ENCODE measurements at places on chromosomes 3 and 15.

DNA sequence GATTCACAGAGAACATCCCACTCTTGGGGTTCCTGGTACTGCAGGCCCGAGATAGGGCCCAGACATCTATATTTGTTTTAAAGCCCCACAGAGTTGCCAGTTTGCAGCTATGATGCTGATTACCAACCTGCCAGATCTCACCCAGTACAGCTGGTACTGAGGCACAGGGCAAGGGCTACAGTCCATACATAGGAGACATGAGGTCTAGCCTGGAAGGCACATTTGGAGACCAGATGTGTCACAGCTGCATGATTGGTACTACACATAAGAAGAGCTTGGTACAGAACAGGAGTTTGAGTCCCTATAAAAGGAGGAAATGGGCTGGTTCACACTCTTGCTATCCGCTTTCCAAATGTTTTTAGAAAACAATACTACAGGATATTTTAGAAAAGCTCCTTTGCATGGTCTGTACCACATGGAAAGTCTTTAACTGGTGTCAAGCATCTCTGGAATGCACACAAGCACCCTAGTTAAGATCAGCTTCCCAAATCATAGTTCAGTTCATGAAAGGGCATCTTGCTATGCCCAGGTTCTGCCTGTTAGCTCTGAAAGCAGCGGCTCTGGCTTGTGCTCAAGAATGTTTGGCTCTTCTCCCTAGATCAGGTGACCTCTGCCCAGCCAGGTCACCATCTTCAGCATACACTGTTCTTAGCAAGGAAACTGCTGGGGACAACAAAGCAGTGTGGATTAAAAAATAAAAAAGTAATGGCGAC, 20.6 kb downstream of the MTMR14 start:
- no peak for DNase-seq

GRCh38 chr15:94596707-94597106, 365.3 kb downstream of the MCTP2 start:
- no peak for DNase-seq

GRCh38 chr3:190738636-190739155, 123.8 kb downstream of the GMNC start:
- DNase-seq = no peak

DNA sequence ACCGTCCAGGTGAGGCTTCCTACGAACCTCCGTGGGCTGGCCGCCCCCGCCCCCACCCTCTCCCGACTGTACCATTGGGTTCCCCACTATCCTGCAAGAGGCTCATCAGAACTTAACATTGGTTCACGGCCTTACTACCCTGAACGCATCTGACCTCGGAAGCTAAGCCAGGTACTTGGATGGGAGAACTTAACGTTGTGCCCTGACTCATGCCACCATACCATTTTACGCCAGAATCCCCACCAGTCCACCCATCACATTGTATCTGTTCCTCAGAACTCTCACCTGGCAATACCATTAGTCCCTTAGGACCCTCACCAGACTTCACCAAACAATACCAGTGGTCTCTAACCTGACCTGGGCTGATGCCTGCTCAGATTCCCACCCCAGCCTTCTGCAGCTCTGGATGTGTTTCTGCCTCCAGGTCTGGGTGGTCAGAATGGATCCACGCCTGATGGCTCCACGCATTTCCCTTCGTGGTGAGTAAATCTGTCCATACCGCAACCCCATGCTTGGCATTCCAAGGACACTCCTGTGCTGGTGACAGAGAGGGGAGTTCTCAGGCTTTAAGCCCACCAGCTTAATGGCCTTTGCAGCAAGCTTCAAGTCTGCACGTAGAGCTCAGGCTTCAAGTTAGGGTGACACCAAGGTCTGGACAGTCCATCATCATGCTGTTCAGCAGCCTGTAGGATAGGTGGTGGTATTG, 562 bp downstream of the TCTA start:
- no peak for DNase-seq

DNA sequence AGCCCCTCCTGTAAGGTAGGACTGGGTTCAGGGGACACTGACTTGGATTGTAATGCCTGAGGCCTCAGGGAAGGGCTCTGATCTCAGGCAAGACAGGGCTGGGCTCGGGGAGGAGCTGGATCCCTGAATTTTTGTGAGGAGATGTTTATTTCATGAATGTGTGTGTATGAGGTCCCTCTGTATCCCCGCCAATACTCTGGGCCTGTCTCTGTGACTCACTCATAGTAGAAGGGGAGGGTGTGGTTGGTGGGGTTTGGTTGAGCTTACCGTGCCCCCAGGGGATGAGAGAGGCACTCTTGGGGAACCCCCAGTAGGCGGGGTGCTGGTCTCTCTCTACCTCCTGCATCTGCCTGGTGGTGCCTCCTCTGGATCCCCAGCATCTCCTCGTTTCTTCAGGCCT, 28.1 kb downstream of the RPSA start:
- DNase-seq = no peak

DNA sequence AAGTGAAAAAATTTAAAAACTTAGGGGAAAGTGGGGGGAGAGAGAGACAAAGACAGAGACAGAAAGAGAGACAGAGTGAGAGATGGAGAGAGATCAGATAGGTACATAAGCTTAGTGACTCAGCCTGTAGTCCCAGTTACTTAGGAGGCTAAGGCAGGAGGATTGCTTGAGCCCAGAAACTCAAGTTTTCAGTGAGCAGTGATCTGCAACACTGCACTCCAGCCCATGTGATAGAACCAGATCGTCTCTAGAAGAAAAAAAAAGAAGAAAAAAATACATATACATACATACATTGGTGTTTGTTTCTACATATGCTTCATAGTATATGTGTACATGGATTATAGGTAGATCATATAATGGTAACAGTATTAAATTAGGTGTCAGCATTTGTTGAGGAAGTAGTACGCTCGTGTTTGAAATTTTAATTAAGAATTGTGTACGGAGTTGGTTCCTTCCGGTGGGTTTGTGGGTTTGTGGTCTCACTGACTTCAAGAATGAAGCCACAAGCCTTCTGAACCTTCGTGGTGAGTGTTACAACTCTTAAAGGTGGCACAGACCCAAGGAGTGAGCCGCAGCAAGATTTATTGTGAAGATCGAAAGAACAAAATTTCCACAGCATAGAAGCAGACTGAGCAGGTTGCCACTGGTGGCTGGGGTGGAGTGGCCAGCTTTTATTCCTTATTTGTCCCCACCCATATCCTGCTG, 38.3 kb upstream of the SNRPN start:
- DNase-seq = no peak

DNA sequence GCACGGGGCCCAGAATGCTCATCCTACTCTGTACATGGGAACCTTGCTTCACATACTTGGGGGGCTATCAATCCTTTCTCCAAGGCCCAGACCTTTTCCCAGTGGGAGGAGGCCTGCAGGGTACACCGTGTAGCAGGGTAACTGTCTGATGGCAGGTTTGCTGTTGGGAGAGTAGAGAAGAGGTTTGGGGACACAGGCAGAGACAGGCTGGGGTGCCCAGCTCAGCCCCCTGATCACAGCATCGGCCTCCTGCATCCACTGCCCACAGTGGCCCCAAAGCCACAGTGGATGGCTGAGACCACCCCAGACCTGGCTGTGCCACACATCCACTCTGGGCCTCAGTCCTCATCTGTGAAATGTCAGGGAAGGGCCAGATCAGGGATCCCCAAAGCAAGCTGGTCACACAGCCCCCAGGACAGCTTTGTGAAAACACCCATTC, 5.6 kb downstream of the CHRNA3 start:
- no peak for DNase-seq

- no peak for DNase-seq
These were observed 781.1 kb downstream of the TUSC7 start for GRCh38 chr3:117490716-117491115.

DNA sequence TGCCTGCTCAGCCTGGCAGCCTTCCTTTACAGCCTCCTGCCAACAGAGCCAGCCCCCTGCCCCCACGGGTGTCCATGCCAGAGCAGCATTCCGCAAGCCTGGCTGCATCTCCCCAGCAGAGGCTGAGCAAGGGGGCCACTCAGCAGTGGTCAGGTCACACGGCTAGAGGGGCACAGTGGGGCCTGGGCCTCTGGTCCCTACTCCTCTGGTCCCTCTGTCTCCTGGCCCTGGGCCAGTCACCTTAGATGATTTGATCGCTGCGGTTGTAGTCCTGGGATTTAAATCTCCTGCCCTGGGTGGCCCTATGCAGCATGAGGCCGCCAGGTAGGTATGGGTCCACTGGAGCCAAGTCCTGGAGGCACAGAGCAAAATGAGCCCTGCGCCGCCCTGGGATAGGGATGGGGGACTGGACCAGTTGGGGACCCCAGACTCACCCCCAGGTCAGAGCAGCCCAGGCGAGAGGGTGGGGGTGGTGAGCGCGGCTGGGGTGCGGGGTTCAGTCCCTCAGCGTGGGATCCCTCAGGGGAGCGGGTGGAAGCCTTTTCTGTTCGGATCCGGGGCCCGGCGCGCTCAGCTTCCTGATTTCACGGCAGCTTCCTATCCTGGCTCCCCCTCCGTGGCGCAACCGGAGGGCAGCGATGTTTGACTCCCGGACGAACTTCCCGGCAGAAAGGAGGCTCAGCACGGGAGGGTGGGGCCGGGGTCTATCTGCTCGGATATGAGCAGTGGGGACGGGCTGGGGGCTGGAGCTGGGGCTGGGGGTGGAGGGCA, at the start of gene ZBTB47:
Gene ZBTB47 (plus strand): TSS at position 138 of the 771 bp plus-strand sequence. CDS start 4,659 bp downstream, outside the sequence.
- DNase-seq = no peak

GRCh38 chr15:100292010-100292409, 49.8 kb downstream of the ADAMTS17 start:
- DNase-seq = no peak

DNA sequence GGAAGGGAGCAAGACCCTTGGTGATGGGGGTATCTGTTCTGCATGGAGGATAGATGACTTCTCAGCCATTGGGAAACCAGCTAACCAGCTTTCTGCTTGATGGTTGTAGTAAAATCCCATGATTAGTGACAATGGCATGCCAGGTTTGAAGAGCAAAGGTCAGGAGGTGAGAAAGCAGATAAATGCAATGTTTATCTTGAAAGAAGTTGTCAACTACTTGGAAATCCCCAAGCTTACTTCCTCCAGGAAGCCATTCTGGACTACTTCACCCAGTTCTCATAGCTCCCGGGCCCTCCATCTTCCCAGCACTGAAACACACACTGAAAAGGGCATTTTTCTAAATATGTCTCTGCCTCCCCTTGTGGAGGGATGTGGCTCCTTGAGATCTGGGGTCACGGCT, 51.3 kb downstream of the SMAD3 start:
- no peak for DNase-seq

DNA sequence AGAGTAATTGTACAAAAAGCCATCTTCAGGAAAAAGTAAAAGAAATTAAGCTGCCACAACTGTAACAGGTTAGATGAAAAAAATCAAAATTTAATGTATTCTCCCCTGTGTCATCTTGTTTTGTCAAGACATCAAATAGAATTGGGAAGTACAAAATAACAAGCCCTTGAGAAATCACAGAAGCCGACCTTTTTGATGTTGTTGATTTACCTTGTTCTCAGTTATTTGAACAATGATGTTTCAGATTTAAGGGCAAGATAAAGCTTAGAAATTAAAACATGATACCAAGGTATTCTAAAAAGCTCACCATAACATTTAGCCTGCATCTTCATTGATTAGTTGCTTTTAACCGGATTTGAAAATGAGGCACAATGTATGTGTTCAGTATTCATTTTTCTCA, 523.0 kb downstream of the FOXP1 start:
- no peak for DNase-seq

DNA sequence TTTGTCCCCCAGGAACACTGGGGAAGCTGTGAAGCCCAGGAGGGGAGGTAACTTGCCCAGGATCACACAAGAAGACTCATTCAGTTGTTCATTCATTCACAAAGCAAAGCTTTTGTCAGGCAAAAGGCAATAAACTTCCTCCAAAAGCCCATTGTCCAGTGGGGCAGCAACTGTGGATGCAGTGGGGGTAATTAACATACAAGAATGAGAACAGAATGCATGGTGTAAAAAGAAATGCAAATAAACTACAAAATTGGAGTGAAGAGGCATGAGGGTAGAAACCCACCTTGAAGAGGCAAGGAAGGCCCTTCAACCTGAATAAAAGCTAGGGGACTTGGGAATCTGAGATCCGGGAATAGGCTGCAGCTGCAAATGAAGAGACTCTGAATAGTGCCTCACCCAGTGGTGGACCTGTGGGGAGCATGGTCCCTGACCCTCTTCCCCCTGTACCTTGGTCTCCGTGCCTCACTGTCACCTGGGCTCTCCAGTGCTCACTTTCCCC, 363.6 kb downstream of the CLSTN2 start:
- no peak for DNase-seq

GRCh38 chr15:62486041-62486440, 321.0 kb upstream of the C2CD4B start:
- DNase-seq = no peak

DNA sequence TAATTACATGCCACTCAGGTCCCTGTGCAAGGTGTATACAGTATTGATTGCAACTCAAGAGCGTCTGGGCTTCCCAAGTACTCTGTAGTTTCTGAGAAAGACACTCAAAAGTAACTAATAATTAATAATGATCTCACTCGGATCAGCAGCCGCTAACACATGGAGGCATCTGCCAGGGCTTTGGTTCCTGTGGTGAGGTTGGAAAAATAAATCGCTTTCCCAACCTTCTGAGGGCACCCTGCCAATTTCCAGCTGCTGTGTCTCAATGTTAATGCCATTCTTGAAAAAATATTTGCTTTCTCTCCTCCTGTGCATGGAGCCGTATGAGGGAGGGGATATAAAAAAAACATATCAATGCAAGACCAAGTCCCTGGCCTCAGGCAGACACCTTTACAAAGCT, 116.5 kb upstream of the SLC2A2 start:
- no peak for DNase-seq

GRCh38 chr3:133880287-133880686, 15.4 kb downstream of the RAB6B start:
- no peak for DNase-seq

- no peak for DNase-seq
These were observed 74.0 kb upstream of the SAMMSON start for GRCh38 chr3:69925506-69925905.

DNA sequence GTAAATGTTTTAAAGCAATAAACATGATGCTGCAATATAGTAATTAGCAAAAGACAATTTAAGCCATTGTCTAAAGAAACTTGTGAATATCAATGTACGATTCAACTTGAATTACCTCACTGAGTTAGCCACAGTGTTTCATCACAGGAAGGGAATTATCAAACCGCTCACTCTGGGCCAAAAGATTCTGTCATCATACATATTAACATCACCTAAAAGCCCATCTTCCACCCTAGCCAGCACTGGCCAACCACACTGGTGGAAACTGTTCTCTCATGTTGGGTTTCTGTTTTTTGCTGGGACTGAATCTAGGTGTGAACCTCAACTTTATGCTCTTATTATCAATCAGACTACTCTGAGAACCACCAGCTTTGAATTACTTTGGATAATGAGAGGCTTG, 497.7 kb upstream of the THBS1 start:
- no peak for DNase-seq

GRCh38 chr15:87489456-87489855, 767.1 kb downstream of the NTRK3 start:
- DNase-seq = no peak

- DNase-seq = no peak
These were observed 222.8 kb upstream of the UBE2E2 start for GRCh38 chr3:22980346-22980745.

GRCh38 chr15:69631005-69631404, 178.4 kb downstream of the RPLP1 start:
- DNase-seq = no peak

Data from stimulated activated CD8-positive, alpha-beta memory T cell treated with anti-CD3 and anti-CD28 coated beads, Interleukin-2, amount 100 ng/mL, for 1 hour (primary cell).